DMS 273 treated with DMSO at 0.1 percent for 48 hours (cell line): ENCODE measurements at places on chromosomes 1 and 21.

DNA sequence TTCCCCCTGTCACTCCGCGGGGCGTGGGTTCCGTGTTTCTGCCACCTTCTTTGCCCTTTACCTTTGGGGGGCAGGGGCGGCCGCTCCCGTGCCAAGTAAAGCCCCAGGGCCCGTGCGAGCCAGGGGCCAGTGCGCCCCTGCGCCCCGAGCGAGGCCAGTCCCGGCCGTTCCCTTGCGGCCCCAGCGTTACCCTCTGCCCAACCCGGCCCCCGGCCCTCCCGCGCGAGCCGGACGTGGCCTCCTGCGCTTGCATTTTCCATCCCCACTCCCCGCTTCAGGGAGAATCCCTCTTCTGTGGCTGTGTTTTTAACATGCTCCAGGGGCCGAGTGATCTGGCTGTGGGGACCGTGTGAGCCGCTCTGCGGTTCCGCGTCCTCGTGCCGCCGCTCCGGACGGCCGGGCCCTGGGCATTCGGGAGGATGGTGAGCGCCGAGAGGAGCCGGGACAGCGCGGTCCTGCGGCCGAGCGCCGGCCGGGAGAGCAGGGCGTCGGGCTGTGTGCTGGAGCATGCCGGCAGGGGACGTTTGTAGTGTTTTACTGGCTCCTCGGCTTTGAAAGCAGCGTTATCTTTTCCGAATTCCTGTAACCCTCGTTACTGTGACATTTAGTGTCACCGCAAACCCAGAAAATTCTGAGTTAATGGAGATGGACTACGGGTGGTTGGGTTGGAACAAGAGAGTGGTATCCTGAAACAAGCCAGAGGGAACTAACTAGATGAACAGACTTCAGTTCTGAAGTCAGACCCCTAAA, 1.0 kb downstream of the GALNT2 start:
- no peak for DNase-seq

- no peak for DNase-seq
These were observed 407.0 kb downstream of the TGFB2 start for GRCh38 chr1:218752126-218752525.

GRCh38 chr1:110605901-110606656, at the start of gene KCNA2:
KCNA2 (minus strand) TSS chr1:110606358; CDS start chr1:110604782, 1,576 bp downstream.
- DNase-seq, result peak; percentile 37

DNA sequence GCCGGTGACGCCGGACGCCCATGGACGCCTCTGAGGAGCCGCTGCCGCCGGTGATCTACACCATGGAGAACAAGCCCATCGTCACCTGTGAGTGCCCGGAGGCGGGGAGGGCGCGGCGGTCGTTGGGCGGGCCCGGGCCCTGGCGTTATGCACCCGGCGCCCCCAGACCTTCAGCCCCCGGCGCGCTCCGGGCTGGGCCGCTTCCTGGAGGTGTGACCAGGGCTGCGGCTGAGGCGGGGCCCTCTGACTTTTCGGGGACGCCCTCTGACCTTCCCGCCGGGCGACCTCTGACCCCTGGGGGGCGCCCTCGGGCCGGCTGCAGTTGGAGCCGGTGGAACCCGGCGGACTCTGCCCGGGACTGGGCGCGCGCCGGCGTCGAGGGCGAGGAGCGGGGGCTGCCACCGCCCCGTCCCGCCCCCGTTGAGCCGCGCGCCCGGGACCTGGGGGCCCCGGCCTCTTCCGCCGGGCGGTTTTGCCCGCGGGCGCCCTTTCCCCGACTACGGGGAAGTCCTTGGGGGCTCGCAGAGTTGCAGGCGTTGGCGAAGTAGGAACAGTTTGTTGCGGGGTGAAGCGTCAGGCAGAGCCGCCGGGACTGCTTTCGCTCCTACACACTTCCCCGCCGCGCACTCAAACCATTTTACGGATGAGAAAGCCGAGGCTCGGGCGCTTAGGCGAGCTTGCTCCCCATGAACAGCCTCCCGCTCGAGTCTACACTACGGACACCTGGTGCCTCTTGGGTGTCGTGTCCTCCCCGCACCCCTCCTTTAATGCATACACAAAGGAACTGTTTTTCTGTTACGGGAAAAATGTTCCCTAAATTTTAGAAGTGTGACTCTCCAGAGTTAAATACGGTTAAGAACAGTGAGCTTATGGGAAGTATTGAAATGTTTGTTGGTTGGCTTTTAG, 618 bp downstream of the TRAPPC10 start:
- peak; percentile 10 for DNase-seq

DNA sequence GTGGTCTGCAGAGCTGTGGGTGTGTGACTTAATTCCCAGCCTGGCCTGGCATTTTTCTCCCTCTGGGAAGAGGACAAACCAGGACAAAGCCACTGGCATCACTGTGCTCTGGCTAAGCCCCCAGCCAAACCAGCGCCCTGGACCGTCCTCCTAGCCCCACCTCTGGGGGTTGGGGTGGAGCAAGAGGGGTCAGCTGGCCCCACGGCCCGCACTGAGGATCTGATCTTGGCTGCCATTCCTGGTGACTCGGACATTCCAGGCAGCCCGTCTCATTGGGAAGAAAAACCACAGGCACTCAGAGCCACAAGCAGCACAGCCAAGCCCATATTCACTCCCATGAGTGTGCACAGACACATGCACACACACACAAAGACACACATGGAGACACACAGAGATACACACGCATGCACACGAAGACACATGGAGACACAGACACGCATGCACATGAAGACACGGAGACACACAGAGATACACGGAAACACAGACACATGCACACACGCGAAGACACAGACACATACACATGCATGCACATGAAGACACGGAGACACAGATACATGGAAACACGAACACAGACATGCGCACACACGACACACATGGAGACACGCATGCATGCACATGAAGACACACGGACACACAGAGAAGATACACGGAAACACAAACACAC, 2.3 kb upstream of the MXRA8 start:
- DNase-seq, result no peak

GRCh38 chr1:6350416-6351088, 43.0 kb downstream of the ACOT7 start:
- DNase-seq, result no peak

DNA sequence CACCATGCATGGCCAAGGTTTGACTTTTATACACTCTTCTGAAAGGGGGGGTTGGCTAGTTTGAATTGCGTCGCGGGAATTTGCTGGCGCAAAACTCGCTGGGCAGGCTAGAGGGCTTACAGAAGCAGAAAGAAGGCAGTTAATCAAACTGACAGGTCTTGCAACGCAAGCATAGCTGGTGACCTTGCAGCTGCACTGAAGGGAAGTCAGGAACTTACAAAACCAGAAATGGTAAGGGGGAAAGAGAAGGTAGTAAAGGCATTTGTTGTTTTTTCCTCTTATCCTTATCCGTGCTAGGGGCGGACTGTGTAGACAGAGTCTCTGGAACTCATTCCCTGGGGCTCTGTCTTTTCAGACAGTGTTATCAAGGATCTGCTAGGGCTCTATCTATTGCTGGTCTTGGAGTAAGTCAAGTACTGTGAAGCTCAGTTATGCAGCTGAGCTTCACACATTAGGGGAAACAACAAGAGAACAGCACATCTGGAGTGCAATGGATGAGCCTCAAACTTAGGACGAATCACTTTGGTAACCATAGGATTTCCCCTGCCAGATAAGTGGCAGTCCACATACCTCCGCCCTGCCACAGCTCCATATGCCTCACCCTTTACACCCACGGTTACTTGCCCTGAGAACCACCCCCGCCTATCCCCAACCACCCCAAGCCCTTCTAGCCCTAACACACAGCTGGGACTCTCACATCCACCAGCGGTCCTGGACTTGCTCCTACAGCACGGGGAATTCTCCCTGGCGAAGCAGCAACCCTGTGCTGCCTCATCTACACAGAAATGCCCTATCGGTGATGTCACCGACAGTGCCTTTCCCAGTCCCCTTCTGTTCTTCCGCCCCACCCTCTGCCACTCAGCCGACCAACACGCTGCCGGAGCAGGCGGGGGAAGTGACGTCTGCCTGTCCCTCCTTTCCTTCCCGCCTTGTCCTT, 251.4 kb downstream of the FAM72C start:
- no peak for DNase-seq

DNA sequence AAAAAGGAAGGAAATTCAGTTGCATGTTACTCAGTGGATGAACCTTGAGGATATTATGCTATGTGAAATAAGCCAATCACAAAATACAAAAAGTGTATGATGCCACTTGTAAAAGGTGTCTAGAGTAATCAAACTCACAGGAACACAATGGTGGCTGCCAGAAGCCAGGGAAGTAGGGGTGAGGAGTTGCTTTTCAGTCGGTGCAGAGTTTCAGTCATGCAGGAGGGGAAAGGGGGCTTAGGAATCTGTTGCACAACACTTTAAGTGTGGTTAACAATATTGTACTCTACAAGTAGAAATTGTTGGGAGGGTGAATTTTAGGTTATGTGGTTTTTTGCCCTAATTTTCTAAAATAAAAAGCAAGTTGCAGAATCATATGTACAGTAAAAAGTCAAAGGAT, 184.2 kb upstream of the RAB4A start:
- DNase-seq, result no peak

GRCh38 chr1:193086342-193086741, 18.9 kb downstream of the GLRX2 start:
- DNase-seq, result no peak

- DNase-seq, result no peak
These were observed 27.7 kb upstream of the SPOCD1 start for GRCh38 chr1:31843506-31843905.

- no peak for DNase-seq
These were observed 19.4 kb downstream of the JUN start for GRCh38 chr1:58764294-58764978.

- DNase-seq, result no peak
These were observed 757.2 kb downstream of the MRPL39 start for GRCh38 chr21:24850121-24850520.

- no peak for DNase-seq
These were observed 254.7 kb downstream of the NFIA start for GRCh38 chr1:61337037-61337436.

DNA sequence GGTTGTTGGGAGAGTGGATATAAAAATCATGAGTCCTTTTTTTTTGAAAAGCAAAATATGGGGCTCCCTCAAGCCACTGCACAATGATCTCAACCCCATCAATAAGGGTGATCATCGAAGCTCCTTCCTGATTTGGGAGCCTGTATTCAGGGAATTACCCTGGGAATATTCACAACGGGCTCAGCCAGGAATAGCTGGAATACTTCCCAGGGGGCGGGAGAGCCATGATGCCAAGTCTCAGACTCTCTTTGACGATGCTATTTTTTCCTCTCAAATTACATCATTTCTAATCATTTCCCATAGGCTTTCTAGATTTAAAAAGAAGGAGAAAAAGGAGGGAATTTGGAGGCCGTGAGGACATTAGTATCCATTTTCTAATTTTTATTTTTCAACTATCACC, 18.4 kb downstream of the OLIG1 start:
- DNase-seq, result no peak

DNA sequence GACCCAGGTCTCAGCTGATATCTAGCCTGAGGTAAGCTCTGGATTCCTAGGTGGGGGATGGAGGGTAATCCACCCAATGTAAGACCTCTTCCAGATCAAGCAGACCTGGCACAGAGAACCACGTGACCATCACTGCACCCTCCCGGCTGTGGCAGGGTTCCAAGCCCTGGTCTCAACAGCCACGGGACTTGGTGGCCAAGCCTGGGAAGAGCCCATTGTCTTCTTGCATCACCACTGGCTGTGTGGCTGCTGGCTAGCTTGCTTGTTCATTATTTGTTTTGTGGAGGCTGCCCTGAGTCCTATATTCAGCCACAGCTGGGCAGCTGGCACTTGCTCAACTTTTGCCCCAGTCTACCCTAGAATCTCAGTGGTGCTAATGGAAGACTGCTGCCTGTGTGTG, 24.1 kb upstream of the NFASC start:
- DNase-seq, result no peak
